ENCODE measurements at places on chromosomes 13 and 19.

GRCh38 chr13:101473458-101473857, 21.0 kb downstream of the ITGBL1 start:
- peak; percentile 89 for DNase-seq

- no peak for DNase-seq
Measured at GRCh38 chr19:41696402-41697197, 8.5 kb upstream of the CEACAM7 start.

GRCh38 chr13:51453207-51453958, 547 bp upstream of the INTS6 start:
- no peak for DNase-seq

GRCh38 chr19:2164020-2164998, 576 bp downstream of the DOT1L start:
- DNase-seq = no peak

GRCh38 chr13:25227690-25228089, 55.6 kb upstream of the AMER2 start:
- no peak for DNase-seq

GRCh38 chr19:14554382-14554812, 17.5 kb downstream of the NDUFB7 start:
- DNase-seq = no peak

DNA sequence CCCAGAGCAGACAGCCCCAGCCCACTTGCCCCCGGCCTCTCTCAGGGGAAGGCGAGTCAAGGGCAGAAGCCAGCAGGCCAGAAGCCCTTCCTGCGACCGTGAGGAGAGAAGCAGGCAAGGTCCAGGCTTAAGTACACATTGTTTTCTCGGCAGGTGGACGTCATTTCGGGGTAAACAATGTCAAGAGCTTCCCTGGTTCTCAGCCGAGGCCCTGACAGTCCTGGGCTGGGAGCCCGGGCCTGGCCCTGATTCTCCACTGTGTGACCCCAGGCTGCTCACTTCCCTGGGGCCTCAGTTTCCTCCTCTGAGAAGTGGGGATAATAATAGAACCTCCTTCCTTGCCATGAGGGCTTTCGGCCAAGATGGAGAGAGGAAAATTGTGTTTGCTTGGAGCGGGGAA, 19.4 kb downstream of the PLVAP start:
- no peak for DNase-seq
